ENCODE measurements at places on chromosomes 2 and 18. TPM values are rescaled to one million over a fixed set of nuclear protein-coding genes. Genes with fewer than 3 reads are reported as not detected.

The ATG4B gene
- 42.7 TPM for total RNA-seq

The MBD1 gene
- 64.8 TPM for total RNA-seq

The EPB41L3 gene
- total RNA-seq = 0.88 TPM

The DPYSL5 gene
- total RNA-seq = not detected

The MZT2A gene
- total RNA-seq = 59.8 TPM

The MPP4 gene
- 2.1 TPM for total RNA-seq
